ENCODE measurements at places on chromosomes 2 and 18.
A peak's percentile ranks its signal among the peaks of the same experiment; 100 is the strongest.

- peak; percentile 80 for ATAC-seq
- H3K4me3 ChIP-seq, result peak overlapping the region; percentile 97
- H3K4me1 ChIP-seq, result peaks cover 23% of the 10 kb centered on the region
- H3K27me3 ChIP-seq, result no peaks in the 10 kb centered on the region
- no peaks in the 10 kb centered on the region for H3K36me3 ChIP-seq
These were observed 710 bp upstream of the TMSB10 start for GRCh38 chr2:84904717-84905174.

DNA sequence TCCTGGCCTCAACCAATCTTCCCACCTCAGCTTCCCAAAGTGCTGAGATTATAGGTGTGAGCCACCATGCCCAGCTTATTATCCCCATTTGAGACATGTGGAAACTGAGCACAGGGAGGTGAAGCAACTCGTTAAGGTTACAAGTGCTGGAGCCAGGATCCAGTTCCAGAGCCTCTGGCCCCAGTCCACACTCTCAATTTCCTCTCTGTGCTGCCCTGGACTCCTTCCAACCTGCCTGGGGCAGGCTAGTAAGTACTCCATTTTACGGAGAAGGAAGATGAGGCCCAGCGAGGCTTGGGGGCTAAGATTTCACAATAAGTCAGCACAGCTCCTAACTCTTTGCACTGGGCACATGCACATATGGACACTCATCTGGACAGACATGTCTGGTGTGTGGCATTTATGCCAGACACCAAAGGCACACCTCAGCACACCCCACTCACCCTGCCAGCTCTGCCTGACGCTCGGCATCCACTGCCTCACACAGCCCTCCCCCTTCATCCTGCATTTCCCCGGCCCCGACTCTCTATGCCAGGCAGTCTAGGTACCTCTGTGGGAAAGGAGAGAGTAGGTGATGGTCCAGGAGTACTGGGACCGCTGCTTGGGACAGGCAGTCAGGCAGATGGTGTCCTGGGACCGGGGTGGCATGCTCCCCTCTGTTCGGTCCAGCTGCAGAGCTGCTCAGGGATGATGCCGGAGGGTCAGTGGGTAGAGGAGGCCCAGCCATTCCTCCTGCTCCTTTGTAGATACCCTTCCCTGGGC, 20.5 kb downstream of the CFAP65 start:
- H3K4me1 ChIP-seq, result no peaks in the 10 kb centered on the region
- no peak overlapping the region for H3K27ac ChIP-seq
- no peak overlapping the region for H3K4me3 ChIP-seq
- ATAC-seq, result no peak

DNA sequence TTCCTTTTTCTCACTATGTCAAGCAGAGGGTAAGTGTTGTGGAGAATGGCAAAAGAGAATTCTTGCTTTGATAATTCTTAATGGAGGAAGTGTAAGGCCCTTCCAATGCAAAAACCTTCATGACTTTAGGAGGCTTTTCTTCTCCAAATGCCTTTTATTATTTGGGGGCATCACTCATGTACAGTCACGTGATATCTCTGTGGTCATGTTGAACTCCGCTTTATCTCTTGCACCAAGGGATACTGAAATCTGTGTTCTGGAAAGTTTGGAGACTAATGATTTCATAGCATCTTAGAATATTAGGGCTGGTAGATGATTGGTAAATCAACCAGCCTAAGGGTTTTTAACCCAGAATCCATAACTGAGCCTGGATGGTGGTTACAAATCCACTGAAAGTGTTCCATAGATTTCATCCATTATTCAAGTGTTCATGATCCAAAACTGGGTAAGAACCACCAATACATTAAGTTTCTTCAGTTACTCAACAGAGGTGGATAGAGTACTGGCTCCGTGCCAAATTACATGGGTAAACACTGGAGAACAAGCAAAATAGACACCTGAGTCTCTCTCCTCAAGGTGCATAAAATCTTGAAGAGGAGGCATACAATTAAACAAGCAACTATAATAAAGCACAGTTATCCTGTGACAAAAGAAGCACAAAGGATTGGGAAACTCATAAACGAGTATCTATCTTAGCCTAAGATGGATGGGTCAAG, 169.6 kb upstream of the EPHA4 start:
- no peaks in the 10 kb centered on the region for H3K36me3 ChIP-seq
- no peaks in the 10 kb centered on the region for H3K27me3 ChIP-seq
- H3K4me3 ChIP-seq, result no peak overlapping the region
- H3K27ac ChIP-seq, result no peak overlapping the region

DNA sequence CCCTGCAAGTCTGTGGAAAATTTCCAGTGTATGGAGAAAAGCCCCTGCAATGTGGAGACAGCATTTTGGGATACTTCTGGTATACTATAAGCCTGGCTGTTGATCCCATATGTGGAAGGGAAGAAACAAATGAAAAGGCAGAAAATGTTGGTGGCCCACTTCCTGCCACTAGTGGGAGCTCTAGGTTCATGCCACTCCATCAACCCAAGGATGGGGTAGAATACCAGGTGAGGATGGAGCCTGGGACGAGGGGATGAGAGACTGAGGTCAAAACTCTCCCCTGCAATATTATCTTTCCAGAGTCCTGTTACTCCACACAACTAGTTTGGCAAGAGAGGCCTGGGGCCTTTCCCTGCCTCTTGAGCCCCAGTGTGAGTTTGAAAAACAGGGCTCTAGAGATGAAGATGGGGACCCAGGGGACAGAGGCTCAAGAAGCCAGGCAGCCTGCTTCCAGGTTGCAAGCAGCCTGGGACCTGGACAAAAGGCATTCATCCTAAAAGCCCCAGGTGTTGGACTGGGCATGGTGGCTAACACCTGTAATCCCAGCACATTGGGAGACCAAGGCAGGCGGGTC, 31.9 kb downstream of the BMP10 start:
- ATAC-seq, result no peak
- peaks cover 3% of the 10 kb centered on the region for H3K4me1 ChIP-seq
- H3K4me3 ChIP-seq, result no peak overlapping the region
- H3K27ac ChIP-seq, result no peak overlapping the region
- no peaks in the 10 kb centered on the region for H3K36me3 ChIP-seq
- no peaks in the 10 kb centered on the region for H3K27me3 ChIP-seq

GRCh38 chr18:50014606-50015005, 180.3 kb downstream of the MYO5B start:
- H3K4me3 ChIP-seq, result no peak overlapping the region
- H3K36me3 ChIP-seq, result no peaks in the 10 kb centered on the region

- H3K36me3 ChIP-seq, result peaks cover 30% of the 10 kb centered on the region
- no peaks in the 10 kb centered on the region for H3K27me3 ChIP-seq
- no peak overlapping the region for H3K27ac ChIP-seq
- no peak for ATAC-seq
- H3K4me3 ChIP-seq, result no peak overlapping the region
These were observed 111.8 kb downstream of the TTC27 start for GRCh38 chr2:32739664-32740063.

- H3K36me3 ChIP-seq, result no peaks in the 10 kb centered on the region
- no peaks in the 10 kb centered on the region for H3K4me1 ChIP-seq
- no peaks in the 10 kb centered on the region for H3K27me3 ChIP-seq
These were observed 56.5 kb downstream of the MGAT5 start for GRCh38 chr2:134310107-134311079.

GRCh38 chr2:60832621-60833020, 48.8 kb upstream of the REL start:
- H3K4me3 ChIP-seq, result no peak overlapping the region
- H3K36me3 ChIP-seq, result no peaks in the 10 kb centered on the region
- no peaks in the 10 kb centered on the region for H3K27me3 ChIP-seq
- no peak overlapping the region for H3K27ac ChIP-seq

DNA sequence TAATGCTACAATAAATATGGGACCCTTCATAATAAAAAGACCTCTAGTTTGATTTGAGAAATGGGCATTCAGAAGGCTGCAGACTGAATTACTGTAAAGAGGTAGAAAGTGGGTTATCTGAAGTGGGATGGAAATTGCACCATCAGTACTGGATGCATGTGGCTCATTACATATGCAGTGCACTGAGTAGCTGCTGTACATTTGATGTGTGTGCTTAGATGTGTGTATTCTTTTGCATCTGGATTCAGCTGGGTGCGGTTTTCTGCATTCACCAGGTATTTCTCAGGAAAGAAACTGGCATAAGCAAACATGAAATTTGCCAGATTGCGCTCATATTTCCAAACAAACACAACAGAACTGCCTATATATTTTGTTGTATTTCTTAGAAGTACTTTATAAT, 38.2 kb downstream of the NDC80 start:
- no peaks in the 10 kb centered on the region for H3K27me3 ChIP-seq
- H3K36me3 ChIP-seq, result no peaks in the 10 kb centered on the region
- H3K4me1 ChIP-seq, result no peaks in the 10 kb centered on the region
- no peak overlapping the region for H3K4me3 ChIP-seq
- H3K27ac ChIP-seq, result no peak overlapping the region

DNA sequence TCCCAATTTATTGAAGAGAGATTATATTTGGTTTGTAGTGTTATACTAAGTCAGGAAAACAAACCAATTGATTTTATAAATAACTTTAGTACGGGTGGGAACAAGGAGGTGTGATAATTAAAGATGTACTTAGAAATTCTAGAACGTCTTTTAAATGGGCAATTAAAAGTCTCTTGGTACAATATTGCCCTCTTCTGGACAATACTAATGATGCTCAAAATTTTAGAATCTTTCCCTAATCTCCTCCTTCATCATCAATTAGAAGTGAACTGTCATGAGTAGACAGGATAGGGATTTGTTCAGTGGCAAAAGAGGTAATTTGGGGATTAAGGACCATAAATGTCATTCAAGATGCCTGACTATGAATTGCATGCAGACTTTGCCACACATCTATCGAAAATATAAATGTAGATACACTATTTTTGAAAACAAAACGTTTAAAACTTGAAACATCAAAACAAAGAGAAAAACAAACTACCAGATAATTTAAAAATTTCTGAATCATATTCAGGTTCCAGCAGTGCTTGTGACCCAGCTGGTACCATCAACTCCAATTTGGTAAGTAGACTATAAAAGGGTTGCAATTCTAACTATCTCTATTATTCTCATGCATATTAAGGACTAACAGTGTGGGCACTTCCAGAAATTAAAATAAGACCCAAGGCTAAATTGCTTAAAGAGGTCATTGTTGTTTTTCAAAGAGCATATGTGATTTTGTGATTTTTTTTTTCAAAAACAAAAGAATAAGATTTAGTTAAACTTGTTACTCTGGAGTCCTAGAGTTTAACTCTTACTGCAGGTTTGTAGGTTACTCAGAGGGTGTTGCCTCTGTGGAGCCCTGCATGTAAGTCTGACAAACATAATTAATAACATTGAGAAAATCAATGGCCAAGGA, 123.5 kb downstream of the LAMA3 start:
- no peak for ATAC-seq
- no peaks in the 10 kb centered on the region for H3K36me3 ChIP-seq
- no peaks in the 10 kb centered on the region for H3K4me1 ChIP-seq
- H3K27me3 ChIP-seq, result no peaks in the 10 kb centered on the region
- H3K27ac ChIP-seq, result no peak overlapping the region
- H3K4me3 ChIP-seq, result no peak overlapping the region

DNA sequence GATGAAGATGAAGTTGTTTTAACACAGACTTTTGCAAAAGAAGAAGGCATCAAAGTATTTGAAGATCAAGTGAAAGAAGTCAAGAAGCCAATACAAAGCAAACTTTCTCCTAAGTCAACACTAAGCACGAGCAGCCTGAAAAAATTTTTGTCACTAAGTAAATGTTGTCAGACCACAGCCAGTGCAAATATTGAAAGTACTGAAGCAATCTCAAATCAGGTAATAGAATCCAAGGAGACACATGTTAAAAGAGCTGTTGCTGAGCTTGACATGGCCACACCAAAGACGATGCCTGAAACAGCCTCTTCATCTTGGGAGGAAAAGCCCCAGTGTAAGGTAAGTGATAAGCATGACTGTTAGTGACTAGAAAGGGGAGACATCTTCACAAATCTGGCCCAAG, 75.1 kb downstream of the FSIP2 start:
- no peaks in the 10 kb centered on the region for H3K36me3 ChIP-seq
- no peak overlapping the region for H3K27ac ChIP-seq
- H3K27me3 ChIP-seq, result no peaks in the 10 kb centered on the region
- no peak for ATAC-seq
- H3K4me3 ChIP-seq, result no peak overlapping the region

GRCh38 chr2:11553661-11554398, 20.0 kb downstream of the GREB1 start:
- no peaks in the 10 kb centered on the region for H3K36me3 ChIP-seq
- no peak overlapping the region for H3K4me3 ChIP-seq
- peaks cover 11% of the 10 kb centered on the region for H3K27me3 ChIP-seq
- ATAC-seq, result no peak

- H3K27me3 ChIP-seq, result peaks cover 72% of the 10 kb centered on the region
- ATAC-seq, result no peak
- no peaks in the 10 kb centered on the region for H3K36me3 ChIP-seq
- H3K27ac ChIP-seq, result no peak overlapping the region
- no peak overlapping the region for H3K4me3 ChIP-seq
These were observed 19.8 kb upstream of the GPR17 start for GRCh38 chr2:127626175-127626574.

DNA sequence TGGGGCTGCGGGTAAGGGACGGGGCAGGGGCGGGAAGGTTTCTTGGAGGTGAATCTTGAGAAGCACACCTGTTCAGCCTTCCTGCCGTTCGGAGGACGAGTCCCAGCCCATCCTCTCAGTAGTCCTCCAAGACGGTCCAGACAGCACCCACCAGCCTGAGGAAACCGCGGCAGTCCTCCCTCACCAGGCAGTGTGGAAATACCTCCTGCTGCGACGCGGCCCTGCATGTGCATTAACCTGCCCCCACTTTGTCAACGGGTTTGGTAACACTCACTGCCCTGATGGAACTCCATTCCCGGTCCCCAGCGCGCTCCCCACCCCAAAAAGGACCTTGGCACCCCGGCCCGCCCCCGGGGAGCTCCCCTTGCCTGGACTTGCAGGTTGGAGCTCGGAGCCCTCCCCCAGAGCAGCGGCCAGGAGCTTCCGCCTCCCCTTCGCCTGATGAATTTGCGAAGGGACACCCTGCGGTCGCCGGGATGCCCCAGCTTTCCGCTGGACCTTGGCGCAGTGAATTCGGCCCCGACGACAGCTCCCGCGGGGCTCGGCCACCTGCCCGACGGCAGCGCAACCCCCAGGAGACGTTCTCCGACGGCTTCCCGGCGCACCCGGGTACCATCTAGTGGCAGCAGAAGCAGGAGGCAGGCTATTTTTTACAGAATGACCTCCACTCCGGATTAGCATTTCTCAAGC, 31.5 kb downstream of the ACVR1C start:
- peaks cover 23% of the 10 kb centered on the region for H3K27me3 ChIP-seq
- no peaks in the 10 kb centered on the region for H3K36me3 ChIP-seq
- no peak overlapping the region for H3K4me3 ChIP-seq
- no peak for ATAC-seq

- H3K27ac ChIP-seq, result no peak overlapping the region
- no peaks in the 10 kb centered on the region for H3K27me3 ChIP-seq
- H3K4me3 ChIP-seq, result no peak overlapping the region
- no peaks in the 10 kb centered on the region for H3K4me1 ChIP-seq
These were observed 457.9 kb downstream of the LRRTM4 start for GRCh38 chr2:77064324-77064723.

- no peaks in the 10 kb centered on the region for H3K4me1 ChIP-seq
- H3K4me3 ChIP-seq, result no peak overlapping the region
- ATAC-seq, result no peak
- H3K27me3 ChIP-seq, result no peaks in the 10 kb centered on the region
- H3K27ac ChIP-seq, result no peak overlapping the region
These were observed 181.3 kb upstream of the SRD5A2 start for GRCh38 chr2:31762085-31762484.

- H3K27ac ChIP-seq, result no peak overlapping the region
- H3K27me3 ChIP-seq, result no peaks in the 10 kb centered on the region
- no peak overlapping the region for H3K4me3 ChIP-seq
- H3K4me1 ChIP-seq, result no peaks in the 10 kb centered on the region
These were observed 283.2 kb downstream of the CYRIA start for GRCh38 chr2:16382451-16382850.
